ENCODE measurements at places on chromosomes 16 and 17.

DNA sequence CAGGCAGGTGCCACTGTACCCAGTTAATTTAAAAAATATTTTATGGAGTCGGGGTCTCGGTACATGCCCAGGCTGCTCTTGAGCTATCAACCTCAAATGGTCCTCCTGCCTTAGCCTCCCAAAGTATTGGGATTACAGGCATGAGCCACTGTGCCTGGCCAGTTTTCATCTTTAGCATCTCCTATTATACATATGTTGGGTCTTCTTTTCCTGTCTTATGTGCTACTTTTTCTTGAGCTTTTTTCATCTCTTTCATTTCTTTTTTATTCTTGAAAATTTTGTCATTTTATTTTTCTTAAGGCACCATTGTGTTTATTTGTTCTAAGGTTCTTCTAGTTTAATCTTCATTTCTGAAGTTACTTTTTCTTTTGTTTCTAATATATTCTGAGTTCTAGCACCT is 20.7 kb downstream of the BANP start:
- no peak for DNase-seq

DNA sequence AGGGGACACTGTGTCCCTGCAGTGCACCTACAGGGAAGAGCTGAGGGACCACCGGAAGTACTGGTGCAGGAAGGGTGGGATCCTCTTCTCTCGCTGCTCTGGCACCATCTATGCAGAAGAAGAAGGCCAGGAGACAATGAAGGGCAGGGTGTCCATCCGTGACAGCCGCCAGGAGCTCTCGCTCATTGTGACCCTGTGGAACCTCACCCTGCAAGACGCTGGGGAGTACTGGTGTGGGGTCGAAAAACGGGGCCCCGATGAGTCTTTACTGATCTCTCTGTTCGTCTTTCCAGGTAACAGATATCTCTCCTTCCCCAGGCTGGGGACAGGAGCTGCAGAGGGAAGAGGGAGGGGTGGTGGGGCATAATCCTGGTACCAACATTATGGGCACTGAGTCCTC is 1.6 kb downstream of the CD300LG start:
- DNase-seq = no peak

- no peak for DNase-seq
Observed at GRCh38 chr16:20001856-20002707, 71.6 kb downstream of the GPR139 start.

DNA sequence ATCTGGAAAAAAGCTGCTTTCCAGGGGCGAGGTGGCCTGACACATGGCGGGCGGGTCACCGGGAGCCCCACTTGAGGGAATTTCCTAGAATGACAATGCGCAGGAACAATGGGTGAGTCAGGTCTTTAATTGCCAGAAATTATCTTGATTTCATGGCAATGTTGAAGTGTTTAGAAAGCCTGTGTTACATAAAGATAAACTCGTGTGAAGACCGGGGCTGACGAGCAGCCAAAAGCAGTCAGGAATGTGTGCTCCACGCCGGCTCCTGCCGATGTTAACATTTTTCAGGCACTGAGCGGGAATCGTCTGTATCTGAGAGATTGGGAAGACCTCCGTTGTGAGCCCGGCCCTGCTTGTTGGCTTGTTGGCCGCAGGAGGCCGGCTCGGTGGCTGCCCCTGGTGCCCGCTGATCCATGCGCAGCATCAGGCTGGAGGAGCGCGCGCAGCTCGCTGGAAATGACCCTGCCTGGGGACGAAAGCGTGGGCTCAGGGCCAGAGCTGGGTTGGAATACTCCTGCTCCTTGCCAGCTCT is 353.1 kb downstream of the FOXL1 start:
- no peak for DNase-seq

DNA sequence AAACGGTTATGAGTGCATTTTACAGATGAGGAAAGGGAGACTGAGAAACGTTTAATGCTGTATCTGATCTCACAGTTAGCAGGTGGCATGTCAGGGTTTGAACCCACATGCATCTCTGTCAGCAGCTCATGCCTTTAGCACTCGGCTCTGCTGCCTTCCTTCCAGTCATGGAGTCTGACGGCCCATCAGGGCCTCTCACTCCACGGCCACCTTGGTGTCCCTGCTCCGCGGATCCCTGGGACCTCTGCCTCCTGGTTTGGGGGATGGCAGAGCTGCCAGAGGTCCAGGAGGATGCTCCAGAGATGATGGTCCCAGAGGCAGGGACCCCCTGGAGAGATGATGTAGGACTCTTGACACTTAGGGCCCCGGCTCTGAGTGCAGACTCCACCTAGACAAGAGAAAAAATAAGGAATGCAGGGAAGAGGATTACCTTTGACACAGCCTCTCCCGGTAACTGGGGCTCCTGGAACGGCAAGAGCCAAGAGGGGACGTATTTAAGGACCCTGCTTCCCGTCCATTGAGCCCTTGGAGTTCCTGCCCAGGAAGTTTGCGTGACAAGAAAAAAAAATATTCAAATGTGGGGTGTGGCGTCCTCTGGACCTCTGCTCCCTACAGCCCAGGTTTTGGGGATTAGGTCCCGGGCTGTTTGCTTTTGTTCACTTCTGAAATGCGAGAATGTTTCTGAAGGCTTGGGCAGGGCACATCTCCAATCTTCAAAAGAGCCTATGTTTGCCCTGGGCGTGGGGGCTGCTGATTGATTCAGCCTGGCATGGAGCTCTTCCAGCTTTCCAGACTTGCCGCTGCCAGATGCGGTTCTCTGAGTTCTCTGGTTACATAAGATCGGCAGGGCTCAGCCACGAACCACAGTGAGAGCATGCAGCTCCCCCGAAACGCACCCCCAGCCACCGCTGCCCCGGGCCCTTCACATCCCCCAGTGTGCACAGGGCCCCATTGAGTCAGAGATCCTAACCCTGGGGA is at the start of gene ALDH3A1:
Gene ALDH3A1, minus strand, starts transcription at position 470 of the 978 bp plus-strand sequence. CDS start 3,169 bp downstream, outside the sequence.
- no peak for DNase-seq

GRCh38 chr16:380762-381011 is 1.1 kb downstream of the PGAP6 start:
- no peak for DNase-seq

DNA sequence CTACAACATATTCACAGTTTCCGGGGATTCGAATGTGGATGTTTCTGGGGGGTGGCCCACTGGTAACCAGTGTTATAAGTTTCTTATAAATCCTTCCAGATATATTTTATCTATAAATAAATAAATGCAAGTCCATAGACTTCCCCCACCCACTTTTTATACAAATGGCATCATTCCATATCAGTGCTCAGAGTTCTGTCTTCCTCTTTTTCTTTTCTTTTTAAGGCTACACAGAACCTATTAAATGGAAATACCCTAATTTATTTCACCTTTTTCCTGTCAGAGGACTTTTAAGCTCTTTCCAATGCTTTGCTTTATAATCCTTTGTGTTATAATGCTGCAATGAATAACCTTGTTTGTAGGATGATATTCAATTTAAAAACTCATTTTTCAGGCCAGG is 3.8 kb downstream of the LGALS9 start:
- no peak for DNase-seq

- DNase-seq = no peak
Observed at GRCh38 chr17:17692353-17693252, 11.3 kb downstream of the RAI1 start.

All from vagina (tissue), 2 donors.